Stimulated activated CD8-positive, alpha-beta memory T cell treated with anti-CD3 and anti-CD28 coated beads, Interleukin-2, amount 100 ng/mL, for 1 hour (primary cell): ENCODE measurements at places on chromosomes 13 and 19.

DNA sequence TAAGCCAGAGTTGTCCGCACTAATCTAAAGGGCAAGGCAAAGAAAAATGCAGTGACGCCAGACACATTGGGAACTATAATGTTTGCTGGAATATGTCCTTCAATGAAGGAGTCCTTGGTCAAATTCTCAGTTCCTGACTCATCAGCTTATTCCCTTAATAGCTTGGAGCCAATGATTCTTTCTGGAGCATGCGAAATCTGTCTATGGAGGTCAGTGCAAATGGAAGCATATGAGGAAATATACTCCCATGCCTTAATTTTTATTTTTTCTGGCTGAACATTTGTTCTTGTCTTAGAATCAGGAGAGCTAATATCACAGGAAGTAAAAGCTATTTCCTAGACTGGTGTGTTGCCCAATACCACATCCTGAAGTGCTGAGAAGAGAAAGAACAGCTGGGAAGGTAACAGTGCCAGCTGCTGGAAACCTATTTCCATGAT, 289.8 kb upstream of the SPRY2 start:
- DNase-seq, result no peak

DNA sequence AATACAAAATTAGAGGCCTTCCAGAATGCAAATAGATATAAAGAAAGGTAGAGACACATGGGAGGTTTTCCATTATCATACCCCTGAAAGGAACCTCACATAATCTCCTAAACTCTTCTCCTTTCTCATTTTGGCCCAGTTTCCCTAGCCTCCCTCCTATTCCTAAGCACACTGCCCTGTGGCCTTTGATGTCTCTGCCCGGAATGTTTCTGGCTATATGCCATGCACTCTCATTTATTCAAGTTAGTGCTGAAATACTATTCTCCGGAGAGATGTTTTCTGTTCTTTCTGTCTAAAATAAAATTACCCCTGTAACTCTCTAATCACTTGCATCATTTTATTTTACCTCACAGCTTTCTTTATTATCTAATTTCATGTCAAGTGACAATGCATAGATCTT, 1287.7 kb downstream of the SLITRK5 start:
- no peak for DNase-seq

- no peak for DNase-seq
Observed at GRCh38 chr13:113671066-113672001, 4.3 kb downstream of the GRK1 start.

GRCh38 chr19:2026770-2027169, 11.3 kb upstream of the BTBD2 start:
- no peak for DNase-seq

- DNase-seq, result no peak
Observed at GRCh38 chr13:29486551-29486950, 108.9 kb downstream of the SLC7A1 start.

GRCh38 chr13:41179593-41180250, 14.6 kb downstream of the KBTBD7 start:
- DNase-seq, result no peak

GRCh38 chr19:6987850-6988249, 33.4 kb downstream of the MBD3L2B start:
- no peak for DNase-seq

- DNase-seq, result no peak
Observed at GRCh38 chr19:35430409-35431144, 17.5 kb upstream of the FFAR2 start.

DNA sequence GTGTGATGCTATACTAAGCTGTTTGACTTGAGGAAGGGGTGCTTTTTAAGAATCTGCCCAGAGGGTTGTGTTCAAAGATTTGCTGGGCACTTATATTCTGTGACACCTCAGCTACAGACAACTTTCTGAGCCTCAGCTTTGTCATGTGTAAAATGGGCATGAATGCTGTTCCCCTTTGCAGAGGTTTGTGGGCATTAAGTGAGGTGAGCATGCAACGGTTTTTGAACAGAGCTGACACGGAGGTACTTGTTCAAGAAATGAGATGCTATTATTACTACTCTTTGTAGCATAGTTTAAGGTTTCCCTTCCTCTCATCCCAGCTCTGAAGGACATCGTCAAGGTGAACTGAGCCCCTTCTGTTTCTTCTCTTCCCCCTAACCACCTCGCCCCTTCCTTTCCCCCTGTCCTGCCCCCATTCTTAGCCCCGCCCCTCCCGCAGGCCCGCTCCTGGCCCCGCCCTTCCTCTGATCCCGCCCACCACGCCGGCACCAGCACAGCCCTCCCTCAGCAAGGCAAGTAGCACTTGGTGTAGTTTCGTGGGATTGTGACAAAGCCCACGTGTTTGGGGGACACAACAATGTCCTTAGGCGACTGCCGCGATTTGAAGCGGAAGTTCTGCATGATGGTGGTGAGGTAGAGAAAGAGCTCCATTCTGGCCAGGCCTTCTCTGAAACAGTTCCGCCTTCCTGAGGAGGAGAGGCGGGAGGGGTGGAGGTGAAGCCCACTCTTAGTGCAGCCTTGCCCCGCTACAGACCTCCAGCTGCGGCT, 26.1 kb upstream of the CYP2A7 start:
- DNase-seq, result peak; percentile 48

DNA sequence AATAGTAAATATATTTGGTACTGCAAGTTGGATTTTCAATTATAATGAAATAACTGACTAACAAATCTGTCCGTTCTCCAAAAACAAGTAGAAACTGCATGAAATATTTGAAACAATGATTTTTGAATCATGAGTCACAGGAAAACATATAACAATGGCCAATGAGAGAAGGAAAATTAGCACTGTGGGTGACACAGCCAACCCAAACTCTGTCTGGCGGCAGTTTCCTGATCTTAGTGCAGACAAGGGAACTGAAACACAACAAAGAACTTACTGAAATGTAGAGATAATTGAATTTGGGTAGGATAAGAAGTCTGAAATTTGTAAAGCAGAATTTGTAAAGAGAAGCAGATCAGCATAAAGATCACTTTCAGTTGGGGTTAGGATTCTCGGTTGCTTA, 2743.3 kb upstream of the PCDH20 start:
- no peak for DNase-seq

DNA sequence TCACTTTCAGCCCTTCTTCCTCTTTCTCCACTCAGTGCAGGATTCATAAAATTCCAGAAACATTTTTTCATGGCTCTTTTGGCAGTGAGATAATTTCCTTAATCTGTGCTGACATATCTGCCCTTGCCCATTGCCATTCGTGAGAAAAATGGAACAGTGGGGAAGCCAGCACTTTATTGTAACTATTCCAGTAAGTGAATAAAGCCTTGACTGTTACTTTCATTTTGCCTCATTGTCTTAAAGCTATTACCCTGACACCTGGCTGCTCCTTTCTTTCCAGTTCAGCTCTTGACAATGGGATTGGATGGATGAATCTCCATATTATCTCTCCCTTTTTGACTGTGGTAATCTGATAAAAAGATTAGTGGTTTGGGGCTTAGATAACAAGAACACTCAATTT, 1068.1 kb upstream of the PCDH20 start:
- DNase-seq, result no peak

GRCh38 chr19:38867171-38867780, 10.8 kb downstream of the RINL start:
- DNase-seq, result no peak

- no peak for DNase-seq
Observed at GRCh38 chr13:20291037-20291436, 58.9 kb upstream of the GJB6 start.
